ENCODE measurements at places on chromosomes 5 and 9. TPM values are rescaled to one million over a fixed set of nuclear protein-coding genes. Genes with fewer than 3 reads are reported as not detected.

DNA sequence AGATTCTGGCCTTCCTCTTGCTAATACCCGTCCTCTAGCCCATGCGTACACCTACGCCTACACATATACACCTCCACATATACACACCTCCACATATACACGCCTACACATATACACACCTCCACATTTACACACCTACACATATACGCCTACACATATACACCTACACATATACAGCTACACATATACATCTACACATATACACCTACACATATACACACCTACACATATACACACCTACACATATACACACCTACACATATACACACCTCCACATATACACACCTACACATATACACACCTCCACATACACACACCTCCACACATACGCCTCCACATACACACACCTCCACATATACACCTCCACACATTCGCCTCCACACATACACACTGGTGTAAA is 27.2 kb downstream of the AK3 start:
- no peak for DNase-seq

- no peak for DNase-seq
Measured at GRCh38 chr9:19294219-19294618, 63.7 kb downstream of the DENND4C start.

GRCh38 chr9:136538599-136539426 is 7.0 kb downstream of the NOTCH1 start:
- no peak for DNase-seq

- DNase-seq = no peak
Measured at GRCh38 chr5:174306345-174307030, 261.0 kb downstream of the NSG2 start.

DNA sequence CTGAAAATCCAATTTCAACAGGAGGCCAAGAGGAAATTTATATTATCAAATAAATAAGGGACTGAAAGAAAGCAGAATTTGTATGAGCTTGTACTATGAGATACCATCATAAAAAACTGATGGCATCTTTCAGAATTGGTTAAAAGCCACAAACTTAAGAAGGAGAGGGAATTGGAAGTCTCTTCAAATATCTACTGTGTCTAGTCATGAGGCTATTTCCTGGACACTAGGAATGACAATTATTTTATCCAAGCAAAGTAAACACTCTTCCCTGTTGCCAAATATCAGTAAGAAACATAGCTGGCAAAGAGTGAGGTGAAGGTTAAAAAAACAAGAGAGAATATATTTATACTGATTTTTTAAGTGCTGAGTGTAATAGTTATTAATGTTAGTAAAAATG is 101.5 kb upstream of the ARRDC3 start:
- DNase-seq = no peak

GRCh38 chr9:108475813-108476212 is 380.0 kb downstream of the ACTL7B start:
- DNase-seq = no peak

GRCh38 chr9:106615118-106615889 is 247.7 kb upstream of the ZNF462 start:
- no peak for DNase-seq

DNA sequence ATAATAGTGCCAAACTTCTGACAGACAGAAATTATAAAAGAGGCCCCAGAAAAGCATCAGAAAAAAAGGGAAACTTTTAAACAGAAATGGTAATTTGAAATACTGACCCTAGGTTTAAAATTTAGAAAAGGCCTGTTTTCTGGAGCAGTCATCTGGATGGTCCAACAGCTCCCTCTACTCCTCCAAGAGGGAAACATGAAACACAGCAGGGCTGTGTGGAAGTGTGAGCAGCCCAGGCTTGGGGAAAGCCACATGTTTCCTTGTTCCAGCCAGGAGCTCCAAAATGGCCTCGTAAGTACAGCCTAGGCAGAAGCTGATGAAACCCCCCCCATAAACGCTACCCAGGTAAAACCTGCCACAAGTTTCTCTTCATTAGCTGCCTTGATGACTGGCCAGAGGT is 499.3 kb upstream of the ADAMTS16 start:
- no peak for DNase-seq

DNA sequence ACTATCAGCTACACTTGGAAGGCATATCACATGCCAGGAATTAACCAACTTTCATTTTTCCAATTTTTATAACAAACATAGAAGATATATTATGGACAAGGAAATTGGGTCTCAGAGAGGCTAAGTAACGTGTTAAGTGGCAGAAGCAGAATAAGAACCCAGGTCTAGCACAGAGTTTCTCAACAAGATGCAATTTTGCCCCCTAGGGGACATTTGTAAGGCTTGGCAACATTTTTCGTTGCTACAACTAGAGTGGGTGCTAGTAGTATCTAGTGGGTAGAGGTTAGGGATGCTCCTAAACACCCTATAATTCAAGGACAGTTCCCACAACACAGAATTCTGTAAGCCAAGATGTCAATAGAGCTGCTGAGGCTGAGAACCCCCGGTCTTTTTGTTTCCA is 180.6 kb downstream of the SNCAIP start:
- DNase-seq = no peak

DNA sequence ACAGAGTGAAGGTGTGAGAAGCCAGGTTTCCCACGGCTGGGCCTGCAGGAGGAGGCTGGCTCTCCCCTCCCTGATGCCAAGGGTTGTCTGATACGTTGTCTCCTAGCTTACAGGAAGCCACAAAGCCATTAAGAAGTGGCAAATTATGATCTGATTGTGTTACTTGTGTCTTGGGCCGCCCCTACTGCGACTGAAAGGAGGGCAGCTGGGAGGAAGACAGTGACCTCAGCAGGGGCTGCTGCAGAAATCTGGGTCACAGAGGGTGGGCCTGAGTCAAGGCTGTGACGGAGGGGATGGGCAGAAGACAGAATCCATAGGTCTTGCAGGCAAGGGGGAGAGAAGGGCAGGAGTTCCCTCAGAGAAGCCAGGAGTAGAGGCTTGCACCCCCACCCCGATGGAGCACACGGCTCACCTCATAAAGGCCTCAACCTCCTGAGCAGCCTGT is 145.0 kb downstream of the FSTL4 start:
- no peak for DNase-seq

- DNase-seq = peak; percentile 24
Measured at GRCh38 chr5:84564321-84565075, 179.8 kb upstream of the EDIL3 start.

- no peak for DNase-seq
Measured at GRCh38 chr9:105062222-105062855, 134.4 kb upstream of the ABCA1 start.

DNA sequence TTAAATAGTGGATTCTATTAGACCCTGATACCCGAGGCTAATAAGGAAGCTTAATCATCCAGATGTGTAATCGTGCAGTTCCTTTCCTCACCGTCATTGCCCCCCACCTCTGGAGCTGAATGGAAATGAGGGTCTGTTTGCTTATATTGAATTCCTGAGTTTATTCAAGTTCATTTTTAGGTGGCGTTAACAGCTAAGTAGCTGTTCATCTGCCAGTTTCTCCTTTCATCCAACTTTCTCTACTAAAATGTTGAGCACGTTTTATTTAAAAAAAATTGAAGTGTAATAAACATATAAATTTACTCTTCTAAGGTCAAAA is 291.0 kb downstream of the DOCK8 start:
- DNase-seq = no peak

GRCh38 chr5:178469011-178469974 is 120.9 kb downstream of the COL23A1 start:
- DNase-seq = no peak

- no peak for DNase-seq
Measured at GRCh38 chr5:136776022-136776927, 410.9 kb upstream of the TRPC7 start.

DNA sequence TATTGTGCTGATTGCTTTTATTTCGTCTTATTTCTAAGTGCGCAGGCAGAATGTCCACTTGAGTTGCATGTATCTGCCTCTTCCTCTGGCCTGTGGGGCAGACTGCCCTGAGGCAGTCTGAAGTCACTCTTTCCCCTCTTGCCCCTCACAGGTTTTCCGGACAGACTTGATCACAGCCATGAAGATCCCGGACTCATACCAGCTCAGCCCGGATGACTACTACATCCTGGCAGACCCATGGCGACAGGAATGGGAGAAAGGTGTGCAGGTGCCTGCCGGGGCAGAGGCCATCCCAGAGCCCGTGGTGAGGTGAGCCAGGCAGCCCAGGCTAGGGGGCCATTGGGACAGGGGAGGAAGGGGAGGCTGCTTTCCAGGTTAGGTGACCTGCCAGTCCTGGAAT is 26.4 kb downstream of the JADE2 start:
- no peak for DNase-seq

GRCh38 chr5:142982821-142983200 is 212.6 kb downstream of the ARHGAP26 start:
- no peak for DNase-seq

Gene CA9
- polyA plus RNA-seq = 0.87 TPM

Gene BTNL3
- not detected for polyA plus RNA-seq

Gene PAEP
- polyA plus RNA-seq = not detected

Gene C9orf43
- 0.40 TPM for polyA plus RNA-seq

Gene PRKACG
- 0.11 TPM for polyA plus RNA-seq

Gene FBP1
- polyA plus RNA-seq = 0.53 TPM

Gene RANBP3L
- 0.47 TPM for polyA plus RNA-seq

Gene ZNF354B
- polyA plus RNA-seq = 16.2 TPM

Gene PCDHGA7
- polyA plus RNA-seq = 1.4 TPM

Gene ADAMTS2
- 33.0 TPM for polyA plus RNA-seq
